Lung microvascular endothelial cell (primary cell): ENCODE measurements at places on chromosomes 16 and 17. TPM values are rescaled to one million over a fixed set of nuclear protein-coding genes. Genes with fewer than 3 reads are reported as not detected.

Gene SCGB1C2
- total RNA-seq = not detected in 2 replicates

Gene TAT
- total RNA-seq = not detected in 2 replicates

Gene BAIAP3
- total RNA-seq = 1.2 and 1.3 TPM in 2 replicates

Gene RNF112
- 0.20 and 0.22 TPM in 2 replicates for total RNA-seq

Gene SLFN14
- total RNA-seq = not detected in 2 replicates

Gene NXPH3
- 1.1 and 3.0 TPM in 2 replicates for total RNA-seq
